ENCODE measurements at places on chromosomes 7 and 10.

GRCh38 chr10:81179805-81180452 is 642.2 kb downstream of the SH2D4B start:
- peak; percentile 41 for DNase-seq

DNA sequence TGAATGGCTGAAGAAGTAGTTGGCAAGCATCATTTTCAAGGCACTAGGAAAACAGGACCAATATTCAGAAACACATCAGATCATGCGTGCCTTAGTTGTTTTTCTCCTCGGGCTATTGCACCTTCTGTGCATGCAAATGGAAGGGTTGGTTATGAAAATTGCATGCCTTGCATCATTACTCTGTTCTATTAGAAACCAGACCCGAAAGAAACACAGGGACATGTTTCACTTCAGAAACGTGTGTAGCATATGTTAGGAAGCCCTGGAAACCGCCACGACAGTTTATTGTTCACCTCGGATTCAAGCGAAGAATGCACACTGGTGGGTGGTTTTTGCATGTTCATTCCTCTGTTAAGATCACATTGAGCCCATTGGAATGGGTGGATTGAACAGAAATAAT is 214.7 kb downstream of the FRMD4A start:
- no peak for DNase-seq

- no peak for DNase-seq
These were observed 146.7 kb downstream of the DNAJB6 start for GRCh38 chr7:157483515-157483914.

DNA sequence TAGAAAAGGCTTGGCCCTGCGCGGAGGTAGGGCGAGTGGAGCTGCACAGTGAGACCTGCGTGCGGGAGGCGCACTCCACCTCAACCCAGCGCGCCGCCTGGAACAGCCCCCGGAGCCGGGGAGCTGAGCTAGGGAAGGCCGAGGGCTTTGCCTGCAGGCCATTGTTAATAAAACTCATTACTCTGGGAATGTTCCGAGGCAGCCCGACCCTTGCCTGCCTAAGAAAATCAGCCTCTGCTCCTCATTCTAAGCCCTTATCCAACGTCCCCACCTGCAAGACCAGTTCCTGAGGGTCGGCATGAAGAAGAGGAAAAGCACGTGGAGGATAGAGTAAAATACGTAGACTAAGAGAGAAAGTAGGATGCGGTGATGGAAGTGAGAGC is 55.3 kb downstream of the C7orf25 start:
- DNase-seq = no peak

- no peak for DNase-seq
These were observed 83.5 kb downstream of the ZMYND11 start for GRCh38 chr10:218798-219197.

GRCh38 chr7:126157391-126157790 is 1095.3 kb downstream of the GRM8 start:
- no peak for DNase-seq

GRCh38 chr7:20828947-20829346 is 42.3 kb upstream of the SP8 start:
- no peak for DNase-seq

DNA sequence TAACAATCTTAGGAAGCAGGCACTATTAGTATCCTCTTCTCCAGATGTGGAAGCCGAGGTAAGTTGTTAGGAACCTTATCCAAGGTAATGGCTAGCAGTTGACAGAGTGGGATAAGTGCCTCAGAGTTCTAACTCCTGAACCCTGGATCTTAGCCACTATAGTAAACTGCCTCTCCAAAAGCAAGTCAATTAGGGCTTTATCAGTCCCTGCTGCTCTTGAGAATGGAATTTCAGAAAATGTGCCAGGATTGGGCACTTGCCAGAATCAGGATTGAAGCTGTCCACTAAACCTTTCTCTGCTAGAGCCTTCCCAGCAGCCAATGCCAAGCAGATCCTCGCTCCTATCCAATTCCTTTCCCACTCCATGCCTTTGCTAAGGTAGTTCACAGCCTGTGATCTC is 777.5 kb upstream of the POM121L12 start:
- DNase-seq = no peak

DNA sequence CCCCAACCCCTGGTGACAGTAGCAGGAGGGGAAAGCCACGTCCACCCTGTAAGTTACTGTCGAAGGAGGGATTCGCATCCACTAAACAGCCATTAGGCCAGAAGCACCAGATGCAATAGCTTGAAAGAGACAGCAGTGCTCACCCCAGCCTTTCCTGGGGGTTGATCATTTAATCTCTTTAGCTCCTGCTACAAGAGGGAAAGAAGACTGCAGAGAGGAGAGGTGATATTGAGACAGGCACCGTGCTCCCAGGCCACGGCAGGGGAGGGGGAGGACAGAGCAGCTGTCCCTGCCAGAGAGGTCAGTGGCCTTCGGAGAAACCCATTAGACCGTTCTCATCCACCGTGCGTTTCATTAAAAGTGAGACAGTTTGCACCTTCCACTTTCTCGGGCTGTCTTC is 148.3 kb downstream of the CDH23 start:
- no peak for DNase-seq

DNA sequence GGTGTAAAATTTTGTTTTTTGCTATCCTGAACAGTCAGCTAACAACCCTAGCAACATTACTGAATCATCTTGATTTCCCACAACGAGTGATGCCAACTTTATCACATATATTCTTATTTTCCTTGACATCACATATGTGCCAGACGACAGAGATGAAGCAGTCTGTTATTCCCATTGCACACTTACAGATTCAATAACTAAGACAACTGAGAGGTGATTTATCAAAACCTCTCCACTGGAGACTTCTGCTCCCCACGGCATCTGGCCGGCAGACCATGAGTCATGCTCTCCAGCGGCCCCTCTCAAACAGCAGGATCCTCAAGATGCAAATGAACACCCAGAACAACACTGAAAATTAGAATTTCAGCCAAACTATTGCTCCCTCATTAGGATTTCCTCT is 57.1 kb downstream of the AMPH start:
- DNase-seq = no peak

- DNase-seq = no peak
These were observed 13.3 kb downstream of the BMPER start for GRCh38 chr7:33918438-33919143.

DNA sequence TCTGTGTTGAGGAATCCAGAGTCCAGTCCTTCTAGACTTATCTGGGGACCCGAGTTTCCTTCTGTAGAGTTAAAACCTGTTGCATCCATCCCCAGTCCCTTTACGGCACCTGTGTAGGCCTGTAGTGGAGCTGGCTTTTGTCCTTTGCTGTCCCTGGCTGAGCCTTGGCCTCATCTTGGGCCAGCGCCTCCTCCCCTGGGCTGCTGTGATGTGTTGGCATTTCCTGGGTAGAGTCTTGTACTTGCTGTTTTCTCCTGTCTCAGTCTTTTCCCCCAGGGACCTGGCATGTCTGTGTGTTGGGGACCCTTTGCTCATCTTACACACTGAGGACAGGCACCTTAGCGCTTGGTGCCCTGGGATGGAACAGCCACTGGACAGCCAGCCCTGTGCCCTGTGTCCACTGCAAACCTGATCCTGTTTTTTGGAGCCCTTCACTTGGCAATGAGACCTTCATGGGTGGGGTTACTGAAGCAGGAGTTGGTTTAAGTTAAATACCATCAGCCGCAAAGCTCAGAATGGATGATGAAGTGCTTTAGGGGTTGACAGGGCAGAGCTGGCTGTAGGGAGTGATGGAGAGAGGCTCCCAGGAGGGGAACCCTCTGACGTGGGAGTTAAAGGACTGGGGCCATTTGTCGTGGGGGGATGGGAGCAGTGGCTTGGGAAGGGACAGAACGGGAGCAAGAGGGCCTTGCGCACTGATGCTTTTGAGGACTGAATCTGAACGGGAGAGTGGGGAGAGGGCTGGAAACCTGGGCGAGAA is 50.9 kb downstream of the CUX1 start:
- DNase-seq = no peak

DNA sequence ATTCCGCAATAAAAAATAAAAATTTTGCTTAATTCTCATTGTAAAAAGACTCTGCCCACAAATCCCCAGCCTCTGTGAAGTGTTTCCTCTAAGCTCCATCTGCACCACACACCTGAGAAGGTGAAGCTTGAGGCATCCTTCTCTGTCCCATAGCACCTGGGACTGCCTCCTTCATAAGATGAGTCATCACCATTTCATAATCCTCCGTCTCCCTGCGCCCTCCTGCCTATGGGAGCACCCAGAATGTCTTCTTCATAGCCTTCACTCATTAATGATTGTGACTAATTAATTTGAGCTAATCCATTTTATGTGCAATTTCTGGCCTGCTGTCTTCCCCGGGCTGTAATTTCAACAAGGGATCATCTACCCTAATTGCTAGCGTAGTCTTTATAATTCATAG is 90.3 kb downstream of the WDR11 start:
- no peak for DNase-seq

DNA sequence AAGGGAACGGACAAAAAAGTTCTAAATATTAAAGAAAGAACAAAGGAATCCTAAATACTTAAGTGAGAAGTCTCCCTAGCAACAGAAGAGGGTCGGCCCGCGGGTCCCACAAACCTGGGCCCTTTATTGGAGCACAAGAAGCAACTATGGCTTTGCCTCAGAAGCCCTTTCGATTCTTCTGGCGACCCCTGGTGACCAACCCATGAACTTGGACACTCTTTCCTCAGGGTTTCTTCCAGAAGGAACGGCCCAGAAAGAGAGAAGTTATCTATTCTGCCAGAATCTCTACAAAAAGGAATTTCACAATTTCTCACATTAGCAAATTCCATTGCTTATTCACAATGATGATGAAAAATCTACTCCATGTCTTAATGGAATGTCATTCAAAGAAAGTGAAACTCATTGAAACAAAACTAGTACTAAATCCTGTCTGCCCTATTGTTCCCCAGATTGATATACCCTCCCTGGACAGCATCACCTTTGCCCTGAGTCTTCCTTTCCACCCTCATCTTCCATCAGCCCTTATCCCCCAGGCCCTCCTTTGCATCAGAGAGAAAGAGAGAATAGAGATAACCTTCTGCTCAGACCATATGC is 43.7 kb downstream of the CPVL start:
- peak; percentile 61 for DNase-seq

DNA sequence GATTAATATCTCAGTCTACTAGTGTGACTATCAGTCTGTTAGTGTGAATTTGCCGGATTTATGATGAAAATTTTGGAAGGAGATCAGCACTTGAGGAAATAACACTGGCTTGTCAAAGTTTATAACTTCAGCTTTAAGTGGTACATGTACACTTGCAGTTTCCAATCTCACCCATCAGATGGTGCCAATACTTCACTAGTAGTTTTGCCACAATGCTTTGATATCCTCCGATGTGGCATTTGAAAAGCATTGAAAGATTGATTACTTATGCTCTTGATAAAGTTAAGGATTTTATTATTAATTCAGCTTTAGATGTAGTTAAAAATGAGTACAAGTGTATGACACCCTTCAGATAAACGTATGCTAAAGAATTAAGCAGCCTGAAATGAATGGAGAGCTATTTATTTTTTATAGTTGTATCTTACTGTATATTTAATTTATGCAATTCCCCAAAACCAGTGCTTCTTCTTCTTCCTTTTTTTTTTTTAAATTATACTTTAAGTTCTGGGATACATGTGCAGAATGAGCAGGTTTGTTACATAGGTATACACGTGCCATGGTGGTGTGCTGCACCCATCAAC is 98.2 kb downstream of the ANLN start:
- peak; percentile 88 for DNase-seq

DNA sequence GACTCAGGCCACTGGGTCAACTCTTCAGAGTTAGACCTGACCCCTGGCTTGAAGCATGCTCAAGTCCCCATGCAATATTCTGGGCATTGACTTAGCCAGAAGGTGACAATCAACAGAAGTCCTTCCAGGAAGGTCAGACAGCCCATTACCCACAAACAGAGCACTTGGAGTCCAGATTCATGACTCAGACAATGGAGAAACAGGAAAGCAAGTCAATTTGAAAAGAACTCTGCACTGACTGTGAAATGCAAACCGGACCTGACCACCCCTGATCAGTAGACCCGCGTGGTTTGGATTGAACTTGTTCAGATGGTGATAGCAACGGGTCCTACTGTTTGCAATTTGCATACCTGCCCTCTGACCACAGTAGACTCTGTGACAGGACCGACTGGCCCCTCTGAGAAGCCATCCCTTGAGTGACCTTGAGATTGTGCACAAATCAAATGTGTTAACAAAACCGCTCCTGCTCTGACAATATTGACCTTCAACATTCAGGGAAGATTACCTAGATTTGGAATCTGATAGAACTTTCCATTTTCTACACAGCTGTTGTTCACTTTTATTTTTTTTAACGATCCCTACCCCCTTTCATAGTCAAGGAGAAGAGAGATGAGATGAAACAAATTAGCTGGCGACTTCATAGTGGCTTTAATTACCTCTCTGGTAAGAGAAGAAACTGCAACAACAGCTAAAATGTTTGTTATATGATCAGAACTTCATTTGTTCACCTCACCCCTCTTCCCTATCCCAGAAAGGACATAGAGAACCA is 138.7 kb downstream of the NRP1 start:
- DNase-seq = no peak

DNA sequence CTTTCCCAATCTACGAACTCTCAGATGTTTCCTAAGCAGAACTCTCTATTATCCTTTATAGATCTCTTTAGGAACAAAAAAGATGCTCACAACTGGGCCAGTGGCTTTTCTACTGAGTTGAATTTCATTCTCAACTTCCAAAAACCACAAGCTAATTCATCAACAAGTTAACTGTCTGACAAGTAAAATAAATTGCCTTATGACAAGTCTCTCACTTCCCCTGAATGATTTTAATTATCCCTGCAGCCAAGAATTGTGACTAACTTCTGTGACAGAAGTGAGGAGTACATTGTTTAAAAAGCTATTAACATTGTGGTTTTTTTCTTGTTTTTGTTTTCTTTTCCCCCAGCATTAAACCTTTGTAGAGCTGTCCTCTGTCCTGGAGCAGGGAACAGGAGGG is 343.1 kb downstream of the HPSE2 start:
- DNase-seq = no peak

DNA sequence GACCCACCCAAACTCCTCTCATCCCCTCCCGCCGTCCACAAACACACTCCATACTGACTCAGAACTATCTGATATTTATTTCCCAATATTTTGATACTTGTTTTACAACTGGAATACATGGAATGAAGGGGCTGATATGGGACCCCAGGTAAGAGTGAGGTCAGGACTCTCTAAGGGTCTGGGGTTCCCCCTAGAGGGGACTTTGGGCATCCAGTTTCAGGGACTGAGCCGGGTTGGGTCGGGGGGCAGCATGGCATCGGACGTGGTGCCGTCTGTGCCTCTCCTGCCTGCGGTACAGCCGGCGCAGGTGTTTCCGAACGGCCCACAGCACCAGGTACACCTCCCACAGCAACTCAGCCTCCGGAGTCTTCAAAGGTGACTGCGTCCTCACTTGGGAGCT is 7.5 kb downstream of the SPACDR start:
- DNase-seq = no peak

- no peak for DNase-seq
These were observed 23.8 kb downstream of the LRRC27 start for GRCh38 chr10:132355754-132356153.

DNA sequence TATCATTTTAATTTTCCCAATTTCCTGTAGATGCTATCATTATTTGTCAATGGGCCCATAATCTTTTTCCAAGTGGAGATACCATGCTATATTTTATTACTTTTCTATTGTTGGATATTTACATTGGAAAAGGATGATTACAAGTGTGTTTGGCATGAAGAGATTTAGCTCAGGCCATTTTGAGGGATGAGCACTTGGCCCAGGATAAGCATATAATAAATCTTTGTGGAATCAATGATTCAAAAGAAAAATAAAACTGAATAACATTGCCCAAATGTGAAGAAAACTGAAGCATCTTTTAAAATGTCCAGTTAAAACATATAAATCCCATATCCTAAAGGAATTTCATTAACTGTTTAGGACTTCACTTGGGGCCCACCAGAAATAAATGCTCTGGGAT is 260.9 kb upstream of the BMPER start:
- no peak for DNase-seq
